Panc1 (cell line): ENCODE measurements at places on chromosomes 6 and 20.
A peak's percentile ranks its signal among the peaks of the same experiment; 100 is the strongest.

GRCh38 chr6:139515511-139515910 is 141.1 kb upstream of the CITED2 start:
- no peak for DNase-seq

GRCh38 chr20:18079756-18080353 is 22.1 kb upstream of the OVOL2 start:
- no peak for DNase-seq

GRCh38 chr6:77298283-77298682 is 165.0 kb downstream of the HTR1B start:
- DNase-seq = no peak

GRCh38 chr20:49916146-49917002 is 1.0 kb upstream of the SPATA2 start:
- no peak for DNase-seq

DNA sequence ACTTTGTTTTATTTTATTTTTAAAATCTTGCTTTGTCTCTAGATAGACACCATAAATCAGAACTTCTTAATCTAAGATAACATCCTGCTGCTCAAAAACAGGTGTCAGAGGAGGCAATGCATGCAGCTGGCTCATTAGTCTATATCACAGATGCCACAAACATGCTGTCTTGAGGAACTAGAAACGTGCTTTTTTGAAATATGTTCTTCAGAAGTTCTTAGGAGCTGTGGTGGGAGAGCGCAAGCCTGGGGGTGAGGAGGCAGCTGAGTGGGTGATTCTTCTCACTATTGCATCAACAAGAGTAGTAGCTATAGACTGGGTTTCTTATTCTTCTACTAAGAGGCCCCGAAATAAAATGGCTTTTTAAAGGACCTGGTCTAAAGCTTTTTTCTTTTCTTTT is 23.4 kb downstream of the IL22RA2 start:
- no peak for DNase-seq

GRCh38 chr6:166737261-166737660 is 110.2 kb upstream of the RPS6KA2 start:
- no peak for DNase-seq

GRCh38 chr20:32179515-32179914 is 28.0 kb downstream of the PLAGL2 start:
- no peak for DNase-seq

- no peak for DNase-seq
These were observed 31.9 kb downstream of the WDR27 start for GRCh38 chr6:169669889-169670288.

GRCh38 chr6:170473301-170473717 is 79.8 kb downstream of the PSMB1 start:
- DNase-seq = no peak

DNA sequence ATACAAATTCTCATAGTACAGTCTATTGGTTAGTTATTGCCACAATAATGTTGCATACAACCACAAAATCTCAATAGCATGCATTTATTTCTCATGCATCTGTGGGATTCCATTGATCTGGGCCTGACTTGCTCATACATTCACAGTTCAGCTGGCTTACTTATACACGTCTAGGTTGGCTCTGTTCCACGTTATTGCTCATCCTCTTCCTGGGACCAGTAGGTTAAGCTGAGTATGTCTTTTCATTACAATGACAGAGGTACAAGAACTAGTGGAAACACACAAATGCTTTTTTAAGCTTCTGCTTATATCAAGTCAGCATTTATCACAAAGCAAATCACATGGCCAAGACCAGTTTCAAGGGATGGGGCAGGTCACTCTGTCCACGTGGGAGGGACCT is 485.3 kb upstream of the BTBD3 start:
- no peak for DNase-seq

DNA sequence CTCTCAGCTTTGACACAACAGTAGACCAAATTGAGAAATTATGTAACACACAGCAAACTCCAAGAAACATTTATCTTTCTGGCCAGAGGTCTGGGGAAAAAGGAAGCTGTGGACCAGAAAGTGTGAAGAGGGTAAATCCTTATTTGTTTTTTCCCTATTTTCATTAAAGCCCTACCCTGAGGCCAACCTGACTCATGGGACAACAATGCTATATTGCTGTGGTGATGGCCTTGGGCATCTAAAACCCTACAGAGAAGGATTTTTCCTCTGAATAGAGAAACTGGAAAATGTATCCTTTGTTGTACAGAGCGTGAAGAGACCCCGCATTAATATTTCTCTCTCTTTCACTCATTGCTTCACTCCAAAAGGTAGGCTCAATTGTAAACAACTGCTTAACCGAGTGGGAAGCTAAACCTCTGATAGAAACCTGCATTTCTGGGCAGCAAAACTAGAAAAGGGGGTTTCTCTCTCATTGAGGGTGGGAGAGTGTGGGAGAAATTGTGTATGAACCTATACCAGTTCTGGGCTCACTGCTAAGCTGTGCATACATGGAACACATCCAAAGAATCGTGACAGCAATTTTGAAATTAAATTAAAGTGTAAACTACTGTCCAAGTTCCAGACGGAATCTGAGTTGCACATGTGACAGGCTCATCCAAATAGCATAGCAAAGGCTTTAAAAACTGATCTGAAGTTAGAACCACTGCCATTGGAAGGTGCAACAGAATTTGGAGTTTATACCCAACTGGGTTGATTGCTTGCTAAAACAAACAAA is 175.5 kb downstream of the CLVS2 start:
- DNase-seq = no peak

- no peak for DNase-seq
These were observed 10.6 kb downstream of the PNPLA1 start for GRCh38 chr6:36280467-36280866.

- DNase-seq = no peak
These were observed 55.4 kb downstream of the LAMA4 start for GRCh38 chr6:112199001-112199403.

GRCh38 chr6:48658915-48659314 is 547.9 kb upstream of the PTCHD4 start:
- DNase-seq = no peak

DNA sequence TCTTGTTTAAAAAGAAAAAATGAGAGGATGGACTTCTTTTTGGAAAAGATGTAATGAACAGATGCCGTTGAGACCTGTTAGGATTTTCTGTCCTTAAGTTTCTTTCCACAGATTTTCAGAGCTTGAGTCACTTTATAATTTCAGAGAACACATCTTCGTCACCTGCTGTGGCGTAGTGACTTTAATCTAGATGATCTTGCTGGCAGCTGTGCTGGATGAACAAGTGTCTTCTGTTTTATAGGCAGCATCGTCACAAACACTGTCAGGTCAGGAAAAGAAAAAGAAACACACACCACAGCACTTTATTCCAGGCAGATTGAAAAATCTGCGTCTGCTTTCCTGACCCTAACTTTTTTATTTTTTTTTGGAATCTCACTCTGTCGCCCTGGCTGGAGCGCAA is 35.7 kb upstream of the GCNT2 start:
- no peak for DNase-seq

DNA sequence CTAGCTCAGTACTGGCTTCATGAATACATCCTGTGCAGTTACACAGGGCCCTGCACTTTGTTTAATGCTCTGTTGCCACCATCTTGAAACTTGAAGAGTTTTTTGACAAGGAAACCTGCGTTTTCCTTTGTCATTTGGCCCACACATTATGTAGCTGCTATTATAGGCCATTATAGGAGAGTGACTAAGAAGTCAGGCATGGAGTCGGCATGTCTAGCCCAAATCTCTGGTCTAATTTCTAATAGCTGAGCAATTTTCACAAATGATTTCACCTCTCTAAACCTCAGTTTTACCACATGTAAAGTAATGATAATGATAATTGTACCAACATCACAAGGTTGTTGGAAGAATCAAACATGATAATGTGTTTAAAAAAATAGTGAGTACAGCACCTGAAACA is 67.1 kb upstream of the MYLIP start:
- no peak for DNase-seq

DNA sequence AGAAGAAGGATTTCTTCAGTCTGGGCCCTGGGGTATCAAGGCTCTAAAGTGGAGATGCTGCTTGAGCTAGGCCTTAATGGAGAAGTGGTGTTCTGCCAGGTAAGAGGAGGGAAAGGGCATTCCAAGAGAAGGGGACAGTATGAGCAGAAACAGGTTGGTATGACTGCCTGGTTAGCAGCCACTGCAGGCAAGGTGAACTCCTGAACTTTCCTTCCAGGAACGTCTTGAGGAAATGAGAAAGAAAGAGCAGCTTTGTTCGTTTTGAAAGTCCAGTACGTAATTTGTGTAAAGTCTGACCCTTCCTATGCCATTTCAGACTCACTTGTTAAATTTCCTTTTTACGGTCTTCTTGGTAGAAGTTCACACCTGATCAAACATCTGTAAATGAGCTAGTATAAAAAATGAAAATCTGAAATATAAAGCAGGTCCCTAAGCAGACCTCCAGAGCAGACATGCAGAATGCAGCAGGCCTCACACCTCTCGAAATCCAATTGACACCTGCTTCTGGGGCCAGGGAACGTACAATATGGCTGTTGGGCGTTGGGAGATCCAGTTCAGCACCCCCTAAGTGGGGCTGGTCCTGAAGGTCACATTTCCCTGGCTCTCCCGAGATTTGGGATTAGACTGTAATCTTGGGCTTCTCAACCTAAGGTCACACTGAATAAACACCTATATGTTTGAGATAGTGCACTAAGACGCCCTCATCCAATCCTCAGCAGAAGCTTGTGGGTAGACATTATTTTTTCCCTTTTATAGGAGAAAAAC is 33.6 kb downstream of the MYLK4 start:
- no peak for DNase-seq

GRCh38 chr6:25239059-25239458 is 40.1 kb upstream of the CARMIL1 start:
- no peak for DNase-seq

DNA sequence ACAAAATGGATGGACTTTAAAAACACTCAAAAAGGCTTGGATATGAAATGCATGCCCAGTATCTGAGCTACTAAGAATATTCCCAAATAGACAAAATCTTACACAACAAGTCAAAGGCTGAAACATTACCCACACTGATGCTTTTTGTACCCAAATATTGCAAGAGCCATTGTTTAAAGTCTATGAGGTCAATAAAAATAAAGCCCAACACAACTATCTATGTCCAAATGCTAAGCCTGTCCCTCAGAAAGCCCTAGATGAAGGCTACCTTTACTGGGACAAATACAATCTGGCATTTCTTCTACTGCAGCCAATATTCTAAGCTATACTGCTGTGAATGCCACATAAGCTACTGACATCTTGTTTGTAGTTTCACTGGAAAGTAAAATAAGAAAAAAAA is 54.3 kb downstream of the RALGAPA2 start:
- DNase-seq = no peak

DNA sequence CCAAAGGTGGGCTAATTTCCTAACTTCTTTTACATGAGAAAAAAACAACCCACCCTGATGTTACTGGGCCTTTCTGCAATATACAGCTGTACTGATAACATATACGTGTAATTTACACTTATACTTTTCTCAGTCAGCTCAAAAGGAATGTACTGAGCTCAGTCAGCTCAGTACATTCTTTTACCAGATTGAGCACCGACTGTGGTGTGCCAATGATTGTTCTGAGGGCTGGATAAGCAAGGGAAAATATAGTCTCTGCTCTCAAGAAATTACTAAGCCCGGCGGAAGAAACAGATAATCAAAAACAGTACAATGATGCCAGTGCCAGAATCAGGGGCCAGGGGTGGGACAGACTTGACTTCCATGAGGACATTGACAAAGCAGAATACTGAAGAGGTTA is 10.0 kb upstream of the BLOC1S5 start:
- DNase-seq = no peak

DNA sequence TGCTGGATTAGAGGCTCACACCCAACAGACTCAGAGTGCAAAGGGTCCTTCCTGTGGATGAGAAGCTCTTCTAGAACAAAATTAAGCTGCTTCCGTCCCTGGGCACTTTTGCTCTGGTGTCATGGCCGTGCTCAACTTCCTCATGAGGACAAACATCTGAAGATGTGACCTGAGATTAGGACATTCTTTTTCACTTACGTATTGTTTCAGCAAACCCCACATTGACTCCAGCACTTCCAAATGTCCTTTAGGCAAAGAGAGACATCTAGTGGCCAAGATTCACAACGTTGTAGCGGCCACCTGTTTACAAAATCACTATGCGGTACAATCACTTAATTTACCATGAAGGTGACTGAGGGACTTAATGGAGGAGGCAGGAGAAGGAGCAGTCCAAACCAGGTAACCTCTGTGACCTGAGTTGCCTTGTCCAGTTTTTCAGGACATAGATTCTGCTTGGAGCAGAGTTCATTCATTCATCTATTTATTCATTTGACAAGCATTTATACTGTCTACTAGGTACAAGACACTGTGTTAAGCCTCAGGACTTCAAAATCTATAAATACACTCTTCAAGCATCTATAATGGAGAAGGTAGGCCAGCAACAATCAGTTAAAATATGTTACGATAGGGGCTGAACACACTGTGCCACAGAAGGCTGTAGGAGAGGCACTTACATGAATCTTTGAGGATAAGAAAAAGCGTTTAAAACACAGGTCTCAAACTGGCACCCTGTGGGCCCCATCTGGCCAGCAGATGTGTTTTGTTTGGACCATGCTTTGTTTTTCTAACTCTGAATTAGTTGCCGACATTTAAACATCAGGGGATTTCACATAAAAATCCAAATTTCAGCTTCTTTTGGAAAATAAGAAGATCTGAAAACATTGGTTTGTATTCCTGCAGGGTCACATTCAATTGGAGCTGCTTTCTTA is 5.6 kb upstream of the ADGRF1 start:
- DNase-seq = peak; percentile 83

DNA sequence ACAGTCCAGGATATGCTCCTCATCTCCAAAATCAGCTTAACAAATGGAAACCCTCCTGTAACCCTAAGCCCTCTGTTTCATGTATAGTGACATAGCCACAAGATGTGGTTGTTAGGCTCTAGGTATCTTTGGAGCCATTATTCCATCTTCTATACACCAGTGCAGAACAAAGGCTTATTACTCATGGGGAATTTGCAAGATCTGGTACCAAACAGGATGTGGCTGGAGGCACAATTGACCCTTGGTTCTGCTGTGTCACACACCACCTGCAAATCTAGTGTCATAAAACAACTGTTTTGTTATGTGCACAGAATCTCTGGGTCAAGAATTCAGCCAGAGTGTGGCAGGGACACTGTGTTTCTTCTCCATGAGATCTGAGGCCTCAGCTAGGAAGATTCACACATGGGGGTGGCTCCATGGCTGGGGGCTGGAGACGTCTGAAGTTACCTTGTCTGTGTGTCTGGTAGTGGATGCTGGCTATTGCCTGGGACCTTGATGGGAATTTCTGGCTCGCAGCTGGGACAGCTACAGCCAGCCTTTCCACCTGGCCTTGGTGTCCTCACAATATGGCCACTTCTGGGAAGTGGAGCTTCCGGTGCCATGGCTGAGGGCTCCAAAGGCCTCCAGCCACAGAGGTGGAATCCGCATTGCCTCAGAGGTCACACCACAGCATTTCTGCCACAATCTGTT is 369.9 kb downstream of the CDH26 start:
- no peak for DNase-seq

- DNase-seq = no peak
These were observed 102.6 kb upstream of the TNFAIP3 start for GRCh38 chr6:137764464-137764863.
